Activated T-cell treated with anti-CD3 and anti-CD28 coated beads, Interleukin-2, amount 50 U/mL, for 1 hour (primary cell): ENCODE measurements at places on chromosomes 5 and 9.

DNA sequence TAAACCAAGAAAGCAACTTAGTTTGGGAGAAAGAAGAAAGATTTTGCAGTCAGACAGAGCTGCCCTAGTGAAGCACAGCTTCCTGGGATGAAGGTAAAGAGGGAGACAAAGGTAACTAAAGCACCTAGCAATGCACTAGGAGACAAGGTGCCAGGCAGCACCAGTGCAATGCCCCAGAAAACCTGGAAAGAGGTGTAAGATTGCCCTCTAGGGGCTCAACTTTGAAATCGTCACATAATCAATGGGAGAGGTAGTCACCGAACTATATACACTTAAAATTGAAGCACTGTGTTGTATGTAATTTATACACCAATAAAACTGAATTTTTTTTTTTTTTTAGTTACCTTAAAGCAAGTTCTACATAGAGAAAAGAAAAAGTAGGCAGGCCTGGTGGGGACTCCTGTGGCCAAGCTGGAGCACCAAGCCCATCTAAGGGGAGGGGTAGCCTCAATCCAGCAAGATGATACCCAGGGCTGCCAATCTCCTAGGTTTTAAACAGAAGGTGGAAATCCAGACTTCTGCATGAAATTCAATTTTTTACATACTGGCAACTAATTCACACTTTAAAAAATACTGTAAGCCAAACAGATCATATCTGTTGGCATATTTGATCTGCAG lies 48.2 kb downstream of the CDK5RAP2 start:
- no peak for DNase-seq

DNA sequence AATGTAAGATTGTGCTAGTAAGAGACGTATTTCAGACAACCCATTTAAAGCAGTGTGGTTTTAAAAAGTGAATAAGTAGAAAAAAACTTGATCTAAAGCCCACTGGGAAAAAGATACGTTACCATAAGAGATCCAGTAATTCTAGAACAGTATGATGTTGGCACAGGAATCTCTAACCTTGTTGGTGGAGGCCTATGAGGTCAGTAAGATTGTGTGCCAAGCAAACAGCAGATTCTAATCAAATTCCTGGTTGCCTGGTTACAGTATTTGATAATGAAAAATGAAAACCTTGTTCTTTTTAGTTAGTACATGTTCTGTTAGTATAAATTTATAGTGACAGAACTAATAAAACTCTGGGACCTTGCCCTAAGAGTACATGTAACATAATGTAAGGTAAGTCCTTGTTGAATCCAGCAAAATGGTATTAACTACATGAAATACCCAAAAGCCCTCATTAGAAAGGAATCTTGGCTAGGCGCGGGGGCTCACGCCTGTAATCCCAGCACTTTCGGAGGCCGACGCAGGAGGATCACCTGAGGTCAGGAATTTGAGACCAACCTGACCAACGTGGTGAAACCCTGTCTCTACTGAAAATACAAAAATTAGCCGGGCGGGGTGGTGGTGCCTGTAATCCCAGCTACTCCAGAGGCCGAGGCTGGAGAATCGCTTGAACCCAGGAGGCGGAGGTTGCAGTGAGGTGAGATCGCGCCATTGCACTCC lies 33.2 kb upstream of the DMXL1 start:
- DNase-seq: no peak

DNA sequence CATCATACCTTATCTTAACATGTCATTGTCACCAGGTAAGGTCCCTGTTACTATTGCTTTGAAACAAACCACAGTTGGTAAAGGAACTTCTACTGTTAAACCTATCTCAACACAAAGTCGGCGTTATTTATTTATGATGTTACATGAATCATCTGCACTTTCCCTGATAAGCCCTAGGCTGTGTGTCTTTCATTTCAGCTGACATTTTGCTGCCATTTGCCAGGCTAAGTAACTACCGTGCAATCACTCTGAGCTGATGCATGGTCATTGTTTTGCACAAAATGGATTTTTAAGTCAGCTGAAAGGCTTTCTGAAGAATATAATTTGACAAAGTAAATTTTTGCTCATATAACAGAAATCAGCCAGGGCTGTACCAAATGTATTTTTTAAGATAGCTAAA lies 546.5 kb downstream of the ZNF608 start:
- DNase-seq: no peak

- no peak for DNase-seq
Measured at GRCh38 chr9:12776513-12777055, 1.8 kb downstream of the LURAP1L start.

DNA sequence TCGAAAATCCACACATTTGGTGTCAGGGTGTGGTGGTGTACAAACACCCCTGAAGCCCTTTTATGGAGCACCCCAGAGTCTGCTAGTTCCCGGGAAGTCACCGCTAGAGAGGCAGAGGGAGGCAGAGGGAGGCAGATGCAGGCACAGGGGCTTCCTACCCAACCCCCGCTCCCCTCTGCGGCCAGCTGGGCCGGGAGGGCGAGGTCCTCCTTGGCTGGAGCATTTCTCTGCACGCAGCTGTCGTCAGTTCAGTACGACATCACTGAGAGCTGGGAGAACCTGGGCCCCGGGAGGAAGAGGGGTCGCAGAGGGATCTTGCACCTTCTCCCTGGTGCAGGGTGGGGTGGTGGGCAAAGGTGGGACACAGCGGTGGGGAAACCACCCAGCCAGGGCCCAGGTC lies 15.8 kb upstream of the UBAC1 start:
- DNase-seq: no peak

DNA sequence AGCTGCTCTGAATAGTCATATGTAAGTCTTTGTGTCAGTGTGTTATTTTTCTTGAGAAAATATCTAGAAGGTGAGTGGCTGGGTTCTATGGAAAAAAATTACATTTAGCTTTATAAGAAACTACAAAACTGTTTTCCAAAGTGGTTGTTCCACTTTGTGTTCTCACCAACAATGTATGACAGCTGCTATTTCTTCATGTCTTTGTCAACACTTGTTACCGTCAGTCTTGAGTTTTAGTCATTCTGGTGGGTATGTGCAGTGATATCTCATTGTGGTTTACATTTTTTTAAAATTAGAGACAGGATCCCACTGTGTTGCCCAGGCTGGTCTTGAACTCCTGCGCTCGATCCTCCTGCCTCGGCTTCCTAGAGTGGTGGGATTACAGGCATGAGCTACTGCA lies 246.4 kb downstream of the PJA2 start:
- DNase-seq: no peak

DNA sequence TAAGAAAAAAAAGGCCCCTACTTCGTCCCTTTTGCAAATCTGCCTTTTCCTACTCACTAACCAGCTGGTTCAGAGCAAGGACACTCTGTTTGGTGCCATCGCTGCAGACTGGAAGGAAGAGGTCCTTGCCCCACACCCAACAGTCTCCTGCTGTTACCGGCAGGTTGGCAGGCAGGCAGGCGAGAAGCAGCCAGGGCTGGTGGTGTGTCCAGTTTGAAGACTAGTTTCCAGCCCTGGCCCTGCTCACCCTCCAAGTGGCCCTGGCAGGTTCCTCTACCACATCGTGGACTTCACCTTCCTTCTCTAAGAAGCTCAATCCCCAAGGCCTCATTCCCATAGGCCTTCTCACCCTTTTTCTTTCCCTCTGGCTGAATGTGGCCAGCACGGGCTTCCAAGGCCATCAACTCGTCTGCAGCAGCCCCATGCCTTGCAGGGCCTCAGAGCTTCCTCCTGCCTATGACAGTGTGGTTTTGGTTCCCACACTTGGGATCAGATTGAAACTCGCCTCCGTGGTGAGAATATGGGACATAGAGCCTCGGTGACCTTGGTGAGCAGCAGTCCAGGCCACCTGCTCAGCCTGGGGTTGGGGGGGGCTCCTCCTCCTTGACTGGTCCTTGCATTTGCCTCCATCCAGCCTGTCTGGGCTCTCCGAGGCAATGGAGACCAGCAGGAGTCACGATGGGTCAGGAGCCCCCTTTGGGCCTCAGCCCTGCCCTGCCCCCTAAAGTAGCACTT lies 22.9 kb downstream of the TGFBI start:
- no peak for DNase-seq

DNA sequence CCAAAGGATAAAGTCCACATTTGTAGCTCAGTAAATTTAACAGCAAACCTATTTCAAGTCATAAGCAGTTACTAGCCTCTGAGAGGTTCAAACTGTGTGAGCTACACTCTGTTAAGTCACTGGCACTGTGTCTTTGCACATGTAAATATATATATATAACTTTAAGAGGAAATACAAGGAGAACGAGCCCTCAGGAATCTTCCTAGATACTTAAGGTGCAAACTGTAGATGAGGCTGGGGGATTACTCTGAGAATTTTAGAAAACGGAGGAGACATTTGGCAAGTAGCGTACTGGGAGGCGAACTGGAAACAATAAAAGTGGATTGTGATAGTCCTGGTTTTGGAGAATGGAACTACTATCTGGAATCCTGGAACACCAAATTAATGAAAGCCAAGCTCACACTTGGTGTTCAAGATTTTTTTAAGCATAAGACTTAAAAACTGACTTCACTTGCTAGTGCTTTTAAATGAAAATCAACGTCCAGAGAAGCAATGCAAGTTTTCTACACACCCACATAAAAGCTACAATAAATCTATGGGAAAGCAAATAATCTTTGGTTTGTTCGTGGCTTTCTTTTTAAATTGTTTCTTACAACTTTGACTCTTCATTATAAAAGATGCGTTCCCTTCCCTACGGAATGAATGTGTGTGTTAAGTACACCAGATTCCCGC lies 1057.0 kb upstream of the DMAC1 start:
- DNase-seq: no peak

DNA sequence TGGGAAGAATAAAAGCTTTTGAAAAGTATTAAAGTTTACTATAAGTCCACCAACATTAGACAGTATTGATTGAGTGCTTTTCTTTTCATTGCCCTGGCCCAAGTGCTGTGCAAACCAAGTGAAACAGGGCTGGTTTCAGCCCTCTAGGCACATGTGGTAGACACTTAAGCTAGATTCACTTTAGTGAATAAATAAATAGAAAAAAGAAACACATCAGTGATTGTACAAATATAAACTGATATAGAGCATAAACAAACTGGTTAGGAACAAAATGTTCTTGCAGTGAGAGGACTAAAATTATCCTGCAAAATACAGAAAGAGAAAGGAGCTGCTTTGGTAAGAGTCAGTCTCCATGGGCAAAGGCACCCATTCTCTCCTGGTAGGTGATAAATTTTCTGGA lies 29.7 kb downstream of the ACTBL2 start:
- DNase-seq: no peak

GRCh38 chr9:32384002-32384363 lies 460 bp upstream of the ACO1 start:
- DNase-seq: no peak

DNA sequence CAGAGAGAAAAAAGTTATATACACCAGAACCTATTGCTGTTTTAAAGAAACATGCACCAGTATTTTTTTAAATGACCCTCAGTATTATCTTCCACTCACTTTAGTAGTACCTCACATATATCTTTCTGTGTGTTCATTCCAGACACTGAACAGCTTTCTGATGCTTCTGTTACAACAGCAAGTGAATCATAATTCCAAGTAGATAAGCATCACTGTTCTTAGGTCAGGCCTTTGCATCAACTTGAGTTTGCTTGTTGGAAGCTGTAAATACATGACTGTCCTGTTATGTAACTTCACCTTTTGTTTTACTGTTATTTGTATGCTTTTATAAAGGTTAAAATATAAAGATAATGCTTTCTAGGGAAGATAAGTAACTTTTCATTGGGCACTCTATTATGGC lies 184.4 kb downstream of the ISL1 start:
- DNase-seq: no peak

DNA sequence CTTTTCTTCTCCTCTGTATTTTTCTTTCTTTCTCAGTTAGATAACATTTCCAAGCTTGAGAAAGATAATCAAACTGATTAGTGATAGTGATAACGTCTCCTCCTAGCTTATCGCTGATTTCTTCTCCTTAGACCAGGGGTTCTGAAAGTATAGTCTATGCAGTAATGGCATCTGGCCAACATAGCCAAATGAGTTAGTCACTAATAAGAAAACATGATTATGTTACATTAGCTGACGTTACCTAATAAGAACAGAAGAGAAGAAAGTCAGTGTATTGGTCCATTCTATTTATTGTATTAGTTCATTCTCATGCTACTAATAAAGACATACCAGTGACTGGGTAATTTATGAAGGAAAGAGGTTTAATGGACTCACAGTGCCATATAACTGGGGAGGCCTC lies 111.2 kb downstream of the STRBP start:
- no peak for DNase-seq

DNA sequence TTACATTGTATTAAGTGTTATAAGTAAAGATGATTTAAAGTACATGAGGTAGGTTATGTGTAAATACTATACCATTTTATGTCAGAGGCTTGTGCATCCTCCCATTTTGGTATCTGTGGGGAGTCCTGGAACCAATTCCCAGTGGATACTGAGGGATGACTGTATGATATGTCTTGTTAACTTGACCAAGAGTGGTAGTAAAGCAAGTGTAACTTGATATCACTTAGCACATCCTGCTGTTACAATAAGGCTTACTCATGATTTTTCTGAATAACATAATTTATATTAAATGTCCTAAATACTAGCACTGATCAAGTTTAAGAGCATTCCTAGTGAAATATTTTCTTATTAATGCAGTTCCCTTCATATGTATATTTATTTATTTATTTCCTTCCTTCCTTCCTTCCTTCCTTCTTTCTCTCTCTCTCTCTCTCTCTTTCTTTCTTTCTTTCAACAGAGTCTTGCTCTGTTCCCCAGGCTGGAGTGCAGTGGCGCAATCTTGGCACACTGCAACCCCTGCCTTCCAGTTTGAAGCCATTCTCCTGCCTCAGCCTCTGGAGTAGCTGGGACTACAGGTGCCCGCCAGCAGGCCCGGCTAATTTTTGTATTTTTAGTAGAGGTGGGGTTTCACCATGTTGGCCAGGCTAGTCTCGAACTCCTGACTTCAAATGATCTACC lies 7.5 kb downstream of the NDFIP1 start:
- DNase-seq: no peak

GRCh38 chr5:77444356-77444755 lies 47.8 kb downstream of the WDR41 start:
- no peak for DNase-seq

GRCh38 chr5:96755851-96756250 lies 51.9 kb downstream of the ERAP1 start:
- no peak for DNase-seq

DNA sequence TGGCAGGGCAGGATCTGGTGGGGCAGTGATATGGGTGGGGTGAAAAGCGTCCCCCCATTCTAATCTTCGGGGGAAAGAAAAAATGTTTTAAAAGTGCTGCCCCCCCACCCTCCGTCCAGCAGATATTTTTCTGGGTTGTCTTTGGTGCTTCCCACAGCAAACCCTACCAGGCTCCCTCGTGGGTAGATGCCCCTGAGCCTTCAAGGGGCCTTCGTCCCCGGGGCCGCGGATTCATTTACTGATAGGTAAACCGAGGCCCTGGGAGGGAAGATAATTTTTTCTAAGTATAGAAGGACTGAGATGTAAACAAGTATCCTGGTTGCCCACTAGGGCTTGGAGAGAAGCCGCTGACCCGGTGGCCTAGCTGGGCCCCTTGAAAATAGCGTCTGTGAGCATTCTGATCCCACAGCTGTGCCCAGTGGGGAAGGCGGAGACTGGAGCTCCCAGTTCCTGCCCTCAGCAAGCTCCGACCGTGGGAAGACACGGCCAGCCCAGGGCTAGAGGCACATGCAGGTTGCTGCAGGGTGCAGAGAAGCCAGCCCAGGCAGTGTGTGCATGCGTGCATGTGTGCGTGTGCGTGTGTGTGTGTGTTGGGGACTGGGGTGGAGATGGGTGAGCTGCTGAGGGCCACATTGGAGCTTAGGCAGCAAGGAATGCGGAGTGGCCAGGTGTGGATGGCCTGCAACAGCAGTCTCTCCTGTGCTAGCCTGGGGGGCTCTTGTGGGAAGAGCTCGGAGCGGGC lies 6.0 kb upstream of the RXRA start:
- no peak for DNase-seq
